Posterior vena cava (tissue), 2 donors: ENCODE measurements at places on chromosomes 3 and 15. TPM values are rescaled to one million over a fixed set of nuclear protein-coding genes. Genes with fewer than 3 reads are reported as not detected.

DNA sequence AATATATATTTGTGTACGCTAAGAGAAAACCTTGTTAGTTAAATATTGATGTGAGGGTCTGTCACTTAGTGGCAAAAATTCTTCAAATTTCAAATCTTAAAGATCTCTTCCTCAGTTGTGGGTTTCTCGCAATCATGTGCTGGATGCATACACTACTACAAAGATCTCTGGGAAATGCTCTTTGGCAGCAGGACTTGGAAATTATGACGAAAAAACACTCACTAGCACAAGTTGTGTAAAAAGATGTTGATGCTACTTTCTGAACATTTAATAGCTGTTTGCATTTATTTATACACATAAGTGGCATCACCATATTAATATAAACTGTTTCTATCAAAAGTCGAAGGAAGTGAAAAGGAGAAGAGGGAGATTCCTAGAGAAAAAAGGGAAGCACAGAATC is 10.8 kb upstream of the NANOGP8 start:
- no peak for DNase-seq

PIF1 gene
- total RNA-seq: 1.9 TPM

DNA sequence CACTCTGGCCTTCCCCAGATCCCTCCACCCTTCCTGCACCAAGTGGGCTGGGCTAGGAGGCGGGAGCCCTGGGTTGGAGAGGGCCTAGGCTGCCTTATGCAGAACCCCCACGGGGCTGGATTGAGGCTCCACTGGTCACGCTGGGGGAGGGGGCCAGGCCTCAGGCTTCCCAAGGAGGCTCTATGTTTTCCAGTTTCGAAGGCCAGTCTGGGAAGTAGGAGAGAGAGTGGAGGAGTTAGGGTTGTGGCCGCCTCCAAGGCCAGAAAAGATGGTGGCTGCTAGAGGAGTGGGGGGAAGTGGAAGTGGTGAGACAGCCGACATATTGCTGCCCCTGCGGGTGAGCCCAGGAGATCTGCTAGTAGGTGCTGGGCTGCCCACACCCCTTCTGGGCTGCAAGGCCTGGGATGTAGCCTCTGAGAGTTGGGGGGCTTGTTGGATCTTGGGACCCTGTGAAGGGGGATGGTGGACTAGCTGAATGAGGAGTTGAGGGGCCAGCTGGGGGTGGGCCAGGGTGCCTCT is 1.2 kb downstream of the GNAI2 start:
- no peak for DNase-seq

DNA sequence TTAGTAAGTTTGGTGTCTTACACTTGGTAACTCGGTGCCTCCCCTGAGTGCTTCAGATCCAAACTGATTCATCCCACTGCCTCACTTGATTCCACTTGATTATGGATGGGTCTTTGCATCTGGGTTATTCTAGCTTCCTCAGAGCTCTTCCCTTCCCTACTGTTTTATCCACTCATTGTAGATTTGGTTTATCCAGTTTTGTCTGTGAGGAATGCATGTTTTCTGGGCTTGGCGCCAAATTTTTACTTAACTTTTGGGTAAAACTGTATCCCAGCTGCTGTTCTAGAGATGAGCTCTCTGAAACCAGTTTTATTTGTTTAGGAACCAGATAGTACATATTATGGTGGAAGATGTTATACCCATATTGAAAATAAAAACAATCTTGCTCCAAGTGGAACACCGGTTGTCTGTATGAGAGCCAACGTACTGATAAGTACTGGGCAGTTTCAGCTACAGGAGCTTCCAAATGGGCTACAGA is 20.9 kb downstream of the RAD54L2 start:
- DNase-seq: no peak

DNA sequence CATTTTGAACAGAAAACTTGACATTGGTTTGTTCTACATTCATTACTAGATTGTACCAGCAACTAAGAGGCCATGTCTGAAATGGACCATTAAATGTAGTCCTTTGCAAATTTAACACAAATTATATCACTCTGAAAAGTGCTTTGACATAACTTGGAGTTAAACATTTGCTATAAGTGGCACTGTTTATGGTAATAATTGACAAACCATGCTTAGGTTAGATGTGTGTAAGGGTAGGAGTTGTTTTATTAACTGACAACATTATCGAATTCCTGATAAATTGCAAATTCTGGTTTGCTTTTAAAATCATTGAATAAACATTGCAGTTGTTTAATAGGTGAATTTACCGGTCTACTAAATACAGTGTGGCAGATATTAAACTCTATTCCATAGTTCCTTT is 6.1 kb upstream of the TMEM207 start:
- no peak for DNase-seq

ARPIN gene
- 24.7 TPM for total RNA-seq

KLHL25 gene
- 10.3 TPM for total RNA-seq

MUC4 gene
- total RNA-seq: not detected
